ENCODE measurements at places on chromosomes 6 and 20.
A peak's percentile ranks its signal among the peaks of the same experiment; 100 is the strongest.

GRCh38 chr20:40687384-40688128, 1.5 kb downstream of the MAFB start:
- peak; percentile 8 for DNase-seq

- DNase-seq, result no peak
Measured at GRCh38 chr6:120584111-120584760, 750.0 kb downstream of the TBC1D32 start.

- DNase-seq, result no peak
Measured at GRCh38 chr20:41837669-41838224, 219.6 kb upstream of the CHD6 start.

DNA sequence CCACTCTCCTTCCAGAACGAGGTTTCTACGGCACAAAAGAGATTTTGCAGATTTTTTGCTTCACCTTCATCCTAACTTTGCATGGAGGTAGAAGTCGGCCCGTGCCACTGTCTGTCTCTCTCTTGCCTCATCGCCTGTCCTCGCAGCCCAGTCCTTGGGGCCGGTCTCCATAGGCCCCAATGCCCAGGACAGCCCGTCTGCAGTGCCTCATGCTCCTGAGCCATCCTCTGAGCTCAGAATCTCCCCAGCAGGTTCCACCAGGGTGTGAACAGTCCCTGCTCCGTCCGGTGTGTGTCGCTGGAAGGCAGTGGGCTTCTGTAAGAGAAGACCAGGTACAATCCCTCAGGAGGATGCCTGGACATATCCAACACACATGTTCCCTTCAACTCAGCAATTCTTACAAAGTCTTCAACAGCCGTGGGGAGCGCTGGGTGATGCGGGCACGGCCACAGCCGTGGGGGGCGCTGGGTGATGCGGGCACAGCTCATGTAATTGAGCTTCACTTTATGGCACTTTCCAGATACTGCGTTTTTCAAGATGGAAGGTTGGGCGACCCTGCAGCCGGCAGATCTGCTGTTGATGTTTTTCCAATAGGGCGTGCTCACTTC, 231.9 kb downstream of the DLL1 start:
- DNase-seq, result no peak

GRCh38 chr20:58661598-58662473, 10.8 kb downstream of the STX16 start:
- DNase-seq, result no peak

DNA sequence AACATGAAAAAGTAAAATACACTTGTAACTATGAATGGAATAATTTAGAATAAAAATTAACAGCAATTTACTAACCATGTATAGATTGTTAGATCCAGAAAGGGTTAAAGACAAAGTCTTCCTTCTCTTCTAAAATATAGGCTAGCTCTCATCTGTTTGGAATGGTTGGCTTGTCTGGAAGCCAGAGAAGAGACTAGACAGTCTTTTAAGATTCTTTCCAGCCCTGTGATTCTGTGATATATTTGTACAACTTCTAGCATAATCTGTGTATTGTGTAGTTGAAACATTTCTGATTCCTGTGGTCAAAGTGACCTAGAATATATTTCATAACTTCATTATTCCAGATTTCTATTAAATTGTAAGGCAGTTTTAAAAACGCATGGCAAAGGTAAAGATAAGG, 196.6 kb downstream of the UST start:
- no peak for DNase-seq

DNA sequence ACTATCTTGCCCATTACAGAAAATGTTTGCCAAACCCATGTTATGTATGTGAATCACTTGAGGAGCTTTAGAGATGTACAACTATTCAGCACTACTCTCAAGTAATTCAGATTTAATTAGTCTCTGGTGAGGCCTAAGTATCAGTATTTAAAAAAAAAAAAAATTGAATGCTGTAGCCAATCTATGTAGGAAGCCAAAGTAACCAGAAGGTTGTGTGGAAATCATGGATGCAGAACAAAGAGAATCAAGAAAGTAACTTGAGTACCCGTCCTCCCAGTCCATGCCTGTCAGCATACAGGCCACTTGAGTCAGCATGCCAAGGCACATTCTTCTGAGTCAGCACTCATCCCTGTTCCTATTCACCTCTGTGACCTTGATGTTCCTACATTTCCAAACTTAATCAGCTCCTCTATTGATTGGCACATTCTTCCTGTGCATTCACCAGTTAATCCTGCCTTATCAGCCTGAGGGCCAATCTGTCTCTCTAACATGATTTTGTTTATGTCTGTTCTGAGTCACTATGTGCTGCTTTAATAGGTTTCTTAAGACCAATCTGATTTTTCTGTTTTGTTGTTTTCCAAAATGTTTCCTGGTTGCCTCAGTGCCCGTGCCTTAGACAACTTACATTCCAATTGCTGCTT, 165.6 kb downstream of the KCNQ5 start:
- peak; percentile 89 for DNase-seq

GRCh38 chr6:169808608-169808967, 57.2 kb downstream of the ERMARD start:
- DNase-seq, result no peak

GRCh38 chr6:49550492-49551077, at the start of gene C6orf141:
C6orf141 (plus strand) TSS chr6:49550668; CDS start chr6:49550793, 125 bp downstream.
- DNase-seq, result peak; percentile 65

DNA sequence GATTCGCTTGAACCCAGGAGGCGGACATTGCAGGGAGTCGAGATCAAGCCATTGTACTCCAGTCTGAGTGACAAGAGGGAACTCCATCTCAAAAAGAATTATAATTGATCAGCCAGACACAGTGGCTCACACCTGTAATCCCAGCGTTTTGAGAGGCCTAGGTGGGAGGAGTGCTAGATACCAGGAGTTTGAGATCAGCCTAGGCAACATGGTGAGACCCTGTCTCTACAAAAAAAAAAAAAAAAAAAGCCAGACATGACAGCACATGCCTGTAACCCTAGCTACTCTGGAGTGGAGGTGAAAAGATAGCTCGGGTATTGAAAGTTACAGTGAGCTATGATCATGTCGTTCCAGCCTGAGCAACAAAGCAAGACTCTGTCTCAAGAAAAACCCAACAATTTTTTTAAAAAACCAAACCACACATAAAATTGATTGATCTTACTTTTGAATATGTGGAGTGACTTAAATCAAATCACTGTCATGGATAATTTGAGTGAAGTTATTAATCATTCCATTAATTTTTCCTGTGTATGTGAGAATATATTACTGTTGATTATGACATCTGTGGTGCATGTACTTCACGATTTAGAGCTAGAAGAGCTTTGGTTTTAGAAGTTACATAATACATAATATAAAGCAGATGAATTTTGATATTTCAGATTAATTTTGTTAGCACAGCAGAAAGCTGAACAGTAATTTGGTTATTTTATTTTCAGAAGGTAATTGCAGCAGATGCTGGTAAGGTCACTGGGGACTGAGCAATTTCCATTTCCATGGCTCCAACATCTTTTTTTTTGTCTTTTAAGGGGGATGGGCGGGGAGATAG, 34.4 kb downstream of the NCOA7 start:
- no peak for DNase-seq

Data from ELR (cell line).